ENCODE measurements at places on chromosomes 12 and 14. TPM values are rescaled to one million over a fixed set of nuclear protein-coding genes. Genes with fewer than 3 reads are reported as not detected.

- DNase-seq, result no peak
Measured at GRCh38 chr14:90816681-90817436, 629 bp upstream of the TTC7B start.

DNA sequence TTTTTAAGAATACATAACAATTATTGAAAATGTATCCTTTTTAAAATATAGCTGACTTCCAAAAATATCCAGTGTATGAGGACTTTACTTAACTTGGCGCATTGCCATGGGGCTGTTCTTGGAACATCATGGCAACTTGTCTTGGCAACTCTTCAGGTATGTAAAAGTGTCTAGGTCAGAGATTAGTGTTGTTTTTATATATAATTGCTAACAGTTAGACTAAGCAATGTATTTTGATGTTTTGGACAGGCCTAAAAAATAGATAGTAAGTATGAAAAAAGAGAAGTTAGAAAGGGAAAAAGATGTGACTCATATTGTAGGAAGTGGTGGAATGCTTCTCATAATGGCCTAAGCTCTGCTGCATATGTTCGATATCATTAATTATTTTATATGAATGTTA is 70.9 kb downstream of the MON2 start:
- no peak for DNase-seq

GRCh38 chr14:57816568-57817284 is 49.2 kb downstream of the SLC35F4 start:
- no peak for DNase-seq

DNA sequence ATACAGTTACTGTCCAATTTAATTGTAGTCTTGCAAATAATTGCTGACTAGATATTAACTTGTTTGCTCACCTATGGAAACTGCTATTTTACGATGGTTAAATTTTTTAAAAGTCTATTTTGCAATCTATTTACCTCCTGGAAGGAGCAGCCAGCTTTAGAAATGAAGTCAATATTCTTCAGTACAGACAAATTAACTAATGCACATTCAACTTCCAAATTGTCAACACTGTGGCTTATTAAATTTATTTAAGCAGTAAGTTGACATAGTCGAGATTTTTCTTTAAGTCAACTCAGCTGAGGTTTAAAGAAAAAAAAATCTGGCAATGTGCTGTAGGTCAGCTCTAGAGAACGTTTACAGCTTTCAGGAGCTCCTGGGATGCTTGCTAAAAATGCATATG is 221.2 kb downstream of the SSPN start:
- DNase-seq, result no peak

DNA sequence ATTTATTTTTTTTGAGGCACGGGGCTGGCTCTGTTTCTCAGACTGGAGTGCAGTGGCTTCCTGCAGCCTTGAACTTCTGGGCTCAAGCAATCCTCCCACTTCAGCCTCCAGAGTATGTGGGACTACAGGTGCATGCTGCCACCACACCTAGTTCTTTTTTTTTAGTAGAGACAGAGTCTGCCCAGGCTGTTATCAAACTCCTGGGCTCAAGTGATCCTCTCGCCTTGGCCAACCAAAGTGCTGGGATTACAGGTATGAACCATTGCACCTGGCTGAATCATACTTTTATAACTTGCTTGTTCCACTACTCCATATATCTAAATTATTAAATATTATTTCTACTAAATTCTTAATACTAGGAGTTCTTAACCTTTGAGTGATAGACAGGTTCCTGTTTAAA is 111.6 kb downstream of the BTG1 start:
- DNase-seq, result no peak

GRCh38 chr14:60266021-60266937 is 17.3 kb downstream of the PPM1A start:
- DNase-seq, result no peak

DNA sequence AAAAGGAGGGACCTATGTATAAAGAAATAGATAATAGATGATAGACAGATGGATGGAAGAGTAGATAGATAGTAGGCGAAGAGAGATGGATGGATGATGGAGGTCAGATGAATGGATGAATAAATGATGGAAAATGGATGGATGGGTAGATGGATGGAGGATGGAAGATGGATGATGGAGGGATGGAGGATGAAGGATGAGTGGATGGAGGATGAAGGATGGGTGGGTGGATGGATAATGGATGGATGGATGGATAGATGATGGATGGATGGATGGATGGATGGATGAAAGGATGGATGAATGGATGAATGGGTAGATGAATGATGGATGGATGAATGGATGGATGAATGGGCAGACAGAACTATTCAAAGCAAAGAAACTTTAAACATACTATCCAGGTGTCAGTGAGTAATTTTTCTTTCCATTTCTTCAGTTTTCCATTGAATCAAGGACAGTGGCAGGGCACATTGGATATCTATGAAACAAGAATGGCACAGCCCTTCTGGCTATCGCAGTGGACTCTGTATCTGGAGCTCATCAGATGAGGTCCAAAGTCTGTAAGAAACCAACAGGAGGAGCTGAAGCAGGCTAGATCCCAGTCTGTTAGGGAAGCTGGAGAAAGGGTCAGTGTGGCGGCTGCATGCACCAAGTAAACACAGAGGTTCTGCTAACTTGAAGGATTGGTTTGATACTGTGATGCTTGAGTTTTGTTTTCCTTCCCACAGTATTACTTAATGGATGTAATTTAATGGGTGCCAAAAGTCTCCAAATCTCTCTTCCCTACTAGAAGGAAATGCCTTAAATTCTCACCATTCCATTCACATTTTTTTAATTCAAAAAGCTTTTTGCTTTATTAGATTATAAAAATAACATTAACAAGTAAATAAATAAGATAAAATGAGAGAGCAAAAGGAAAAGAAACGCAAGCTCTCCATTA is 18.1 kb upstream of the MED13L start:
- DNase-seq, result no peak

The DHH gene
- 1.2 TPM for polyA plus RNA-seq

DNA sequence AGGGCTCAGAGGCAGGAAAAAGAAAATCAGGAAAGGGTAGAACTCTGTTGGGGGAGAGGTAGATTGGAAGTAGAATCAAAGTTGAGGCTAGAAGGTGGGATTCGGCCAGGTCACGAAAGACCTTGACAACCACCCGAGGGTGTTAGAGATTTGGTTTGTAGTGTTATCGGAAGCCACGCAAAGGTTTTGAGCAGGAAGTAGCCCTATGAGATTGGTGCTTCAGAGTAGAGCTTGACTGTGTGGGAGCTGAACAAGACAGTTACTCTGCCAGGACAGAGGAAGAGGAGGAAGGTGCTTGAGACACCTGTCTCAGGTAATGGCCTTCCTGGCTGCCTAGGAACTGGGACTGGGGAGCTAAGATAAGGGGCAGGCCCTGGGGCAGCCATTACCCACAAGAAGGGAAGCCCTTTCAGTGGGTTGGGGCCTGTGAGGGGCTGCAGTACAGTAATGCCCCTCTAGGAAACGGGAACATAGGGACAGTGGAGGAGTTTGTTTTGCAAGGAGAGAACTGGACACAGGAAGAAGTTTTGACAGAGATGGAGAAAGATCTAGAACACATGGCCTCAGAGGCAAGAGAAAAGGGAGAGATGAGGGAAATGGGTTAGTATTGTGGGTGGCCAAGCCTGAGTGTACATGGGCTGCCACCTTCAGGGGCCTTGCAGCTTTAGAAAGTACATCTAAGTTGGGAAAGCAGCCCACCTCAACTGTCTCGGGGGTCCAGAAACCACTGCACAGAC is 73.5 kb downstream of the RIN3 start:
- DNase-seq, result peak; percentile 19

The BAG5 gene
- not detected for polyA plus RNA-seq

DNA sequence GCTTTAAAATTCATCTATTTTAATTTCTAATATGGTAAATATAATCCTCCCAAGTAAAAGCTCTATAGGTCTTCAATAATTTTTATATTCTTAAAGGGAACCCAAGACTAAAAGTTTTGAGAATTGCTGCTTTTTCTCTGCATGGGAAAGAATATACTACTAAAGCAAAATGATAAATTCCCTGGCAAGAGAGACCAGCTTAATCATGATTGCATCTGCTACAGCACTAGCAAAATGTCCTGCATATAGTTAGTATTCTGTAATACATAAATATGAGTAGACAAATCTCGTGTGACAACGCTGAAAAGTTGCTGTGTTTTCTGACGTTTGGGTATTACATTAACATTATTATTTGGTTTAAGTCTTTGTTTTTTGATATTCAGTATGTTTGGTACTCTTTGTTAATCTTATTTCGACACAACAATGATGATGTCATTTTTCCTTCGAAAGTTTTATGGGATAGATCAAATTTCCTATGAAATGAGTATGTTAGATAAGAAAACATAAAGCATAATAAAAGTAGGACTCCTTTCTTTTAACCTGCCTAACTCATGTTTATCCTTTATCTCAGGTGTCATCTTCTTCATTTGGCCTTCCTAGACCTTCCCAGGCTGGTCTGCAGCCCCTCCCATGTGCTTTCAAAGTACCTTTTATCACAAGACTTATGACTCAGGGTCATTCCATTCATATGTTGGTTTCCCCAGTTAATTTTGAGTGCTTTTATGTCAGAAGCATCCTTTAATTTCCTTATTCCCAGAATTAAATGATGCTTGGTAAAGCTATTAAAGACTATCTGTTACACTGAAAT is 321.9 kb downstream of the RAD51B start:
- DNase-seq, result no peak

DNA sequence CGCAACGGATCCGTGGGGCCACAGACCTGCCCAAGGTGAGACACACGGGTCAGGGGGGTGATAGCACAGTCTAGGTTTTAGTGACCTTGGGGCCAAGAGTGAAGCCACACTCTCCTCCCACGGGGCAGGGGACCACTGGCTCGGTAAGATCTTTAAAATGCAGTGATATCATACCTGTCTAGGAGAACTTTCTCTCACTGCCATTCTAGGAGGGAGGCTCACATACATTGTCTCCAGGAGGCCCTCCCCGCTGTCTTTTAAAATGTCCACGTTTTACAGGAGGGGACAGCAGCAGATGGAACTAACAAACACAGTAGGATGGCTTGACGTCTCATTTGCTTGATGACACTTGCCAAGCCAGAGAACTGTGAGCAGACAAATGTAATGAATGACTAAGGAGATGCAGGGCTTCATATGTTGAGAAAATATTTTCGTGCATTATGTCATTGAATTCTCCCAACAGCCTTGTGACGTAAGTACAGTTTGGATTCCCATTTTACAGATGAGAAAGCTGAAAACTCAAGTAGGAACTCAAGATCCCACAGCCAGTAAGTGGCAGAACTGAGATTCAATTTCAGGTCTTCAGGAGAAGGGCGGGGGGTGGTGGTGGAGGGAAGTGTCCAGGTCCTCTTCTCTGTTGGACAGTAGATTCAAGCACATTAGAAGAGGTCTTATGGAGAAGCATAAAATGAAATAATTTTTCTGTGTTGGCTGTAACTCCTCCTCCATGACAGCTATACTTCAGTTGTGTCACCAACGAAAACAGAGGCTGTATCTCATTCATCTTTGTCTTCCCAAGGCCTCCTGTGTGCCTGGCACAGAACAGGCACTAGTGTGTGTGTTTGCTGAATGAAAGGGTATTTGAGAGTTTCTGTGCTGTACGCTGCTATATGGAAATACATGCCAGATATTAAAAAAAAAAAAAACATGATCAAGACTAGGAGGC is 2.1 kb downstream of the VASH1 start:
- no peak for DNase-seq

GRCh38 chr14:100709289-100710284 is 17.1 kb upstream of the DLK1 start:
- DNase-seq, result peak; percentile 63

The DACT1 gene
- polyA plus RNA-seq, result 23.2 TPM

DNA sequence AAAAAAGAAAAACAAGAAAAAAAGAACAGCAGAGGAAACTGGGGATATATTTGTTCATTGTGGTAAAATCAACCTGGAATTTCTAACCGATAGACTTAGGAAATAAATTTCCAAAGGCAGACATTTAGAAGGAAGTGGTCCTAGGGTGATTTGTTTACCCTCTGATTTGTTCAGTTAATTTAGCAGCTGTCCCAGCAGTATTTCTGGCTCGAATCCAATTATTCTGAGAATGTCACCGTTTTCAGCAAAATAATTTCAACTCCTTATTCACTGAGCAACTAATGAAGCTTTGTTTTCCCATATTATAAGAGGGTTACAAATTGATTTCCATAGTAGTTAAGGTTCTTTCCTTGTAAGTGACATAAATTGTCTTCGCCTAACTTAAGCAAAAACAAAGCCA is 285.2 kb upstream of the SYT10 start:
- DNase-seq, result no peak

DNA sequence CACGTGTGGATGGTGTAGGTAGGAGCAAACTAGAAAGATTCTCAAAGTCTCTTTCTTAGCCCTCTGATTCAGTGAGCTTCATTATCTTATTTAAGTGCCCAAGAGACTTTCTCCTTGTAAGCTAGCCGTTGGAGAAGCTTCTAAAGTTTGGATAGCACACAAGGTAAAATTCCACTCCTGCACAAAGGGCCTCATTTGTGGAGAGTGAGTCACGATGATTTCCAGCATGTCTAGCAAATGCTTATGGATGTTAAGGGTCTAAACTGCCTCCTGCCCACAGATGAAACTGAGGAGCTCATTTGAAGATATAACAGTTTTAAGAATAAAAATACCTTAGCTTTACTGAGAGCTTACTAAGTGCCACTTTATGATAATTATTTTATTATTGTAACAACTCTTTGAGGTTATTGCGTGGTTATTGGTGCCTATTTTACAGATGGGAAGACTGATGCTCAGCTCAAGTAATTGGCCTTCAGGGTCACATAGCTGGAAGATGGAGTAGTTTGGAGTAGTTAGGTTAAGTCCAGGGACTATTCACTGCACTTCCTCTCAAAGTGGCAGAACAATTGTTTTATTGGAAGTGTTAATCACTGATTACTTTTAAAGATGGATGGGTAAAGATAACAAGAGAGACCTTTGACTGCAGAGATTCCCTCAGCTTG is 78.7 kb upstream of the HIF1A start:
- no peak for DNase-seq

- DNase-seq, result no peak
Measured at GRCh38 chr12:118463677-118464076, 87.3 kb downstream of the SUDS3 start.

DNA sequence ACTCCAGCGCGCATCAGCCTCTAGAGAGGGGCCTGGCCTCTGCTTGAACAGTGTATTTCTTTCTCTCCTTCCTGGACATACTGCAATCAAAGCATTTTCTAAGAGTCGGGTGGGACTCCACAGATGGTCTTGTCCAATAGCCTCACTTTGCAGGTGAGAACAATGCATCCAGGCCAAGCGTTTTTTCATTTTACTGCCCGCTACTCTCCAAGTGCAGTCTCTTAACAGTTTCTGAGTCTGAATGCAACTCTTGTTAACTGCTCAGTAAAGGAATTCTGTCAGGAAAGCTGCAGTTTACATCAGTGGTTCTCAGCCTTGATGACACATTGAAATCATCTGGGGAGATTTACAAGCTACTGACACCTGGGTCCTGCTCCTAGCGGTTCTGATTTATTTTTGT is 57.0 kb downstream of the IRF2BPL start:
- no peak for DNase-seq

DNA sequence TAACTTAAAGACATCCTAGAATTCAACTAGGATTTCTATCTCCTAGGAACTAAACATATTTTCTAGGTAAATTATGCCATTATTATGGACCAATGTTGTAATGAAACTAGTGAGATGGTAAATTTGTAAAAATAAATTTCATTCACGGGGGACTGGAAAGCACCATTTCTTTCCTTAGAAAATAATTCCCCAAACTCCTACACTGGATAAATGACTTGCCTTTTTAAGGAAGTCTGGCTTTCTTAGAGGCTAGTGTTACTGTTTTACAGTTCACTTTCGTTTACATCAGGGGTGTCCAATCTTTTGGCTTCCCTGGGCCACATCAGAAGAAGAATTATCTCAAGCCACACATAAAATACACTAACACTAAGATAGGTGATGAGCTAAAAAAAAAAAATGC is 3.3 kb downstream of the SLC39A9 start:
- DNase-seq, result no peak

GRCh38 chr14:35401422-35402265 is 2.9 kb downstream of the NFKBIA start:
- DNase-seq, result peak; percentile 74
